ENCODE measurements at places on chromosomes 1 and 21.
A peak's percentile ranks its signal among the peaks of the same experiment; 100 is the strongest.

DNA sequence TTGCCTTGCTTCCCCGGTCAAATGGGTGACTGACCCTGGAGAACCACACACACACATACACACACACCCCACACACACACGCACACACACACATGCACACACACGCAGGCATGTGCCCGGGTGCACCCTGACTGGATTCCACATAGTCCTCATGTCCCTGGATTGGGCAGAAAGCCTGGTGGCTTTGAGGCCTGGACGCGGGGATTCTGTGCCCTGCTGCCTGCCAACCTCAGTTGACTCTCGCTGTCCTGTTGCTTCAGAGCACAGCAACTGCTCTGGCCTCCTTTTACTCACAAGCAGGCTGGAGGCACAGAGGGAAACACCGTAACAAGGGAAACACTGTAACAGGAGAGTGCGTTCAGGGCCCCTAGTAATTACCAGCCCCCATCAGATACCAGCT is 6.4 kb downstream of the RORC start:
- DNase-seq: no peak

DNA sequence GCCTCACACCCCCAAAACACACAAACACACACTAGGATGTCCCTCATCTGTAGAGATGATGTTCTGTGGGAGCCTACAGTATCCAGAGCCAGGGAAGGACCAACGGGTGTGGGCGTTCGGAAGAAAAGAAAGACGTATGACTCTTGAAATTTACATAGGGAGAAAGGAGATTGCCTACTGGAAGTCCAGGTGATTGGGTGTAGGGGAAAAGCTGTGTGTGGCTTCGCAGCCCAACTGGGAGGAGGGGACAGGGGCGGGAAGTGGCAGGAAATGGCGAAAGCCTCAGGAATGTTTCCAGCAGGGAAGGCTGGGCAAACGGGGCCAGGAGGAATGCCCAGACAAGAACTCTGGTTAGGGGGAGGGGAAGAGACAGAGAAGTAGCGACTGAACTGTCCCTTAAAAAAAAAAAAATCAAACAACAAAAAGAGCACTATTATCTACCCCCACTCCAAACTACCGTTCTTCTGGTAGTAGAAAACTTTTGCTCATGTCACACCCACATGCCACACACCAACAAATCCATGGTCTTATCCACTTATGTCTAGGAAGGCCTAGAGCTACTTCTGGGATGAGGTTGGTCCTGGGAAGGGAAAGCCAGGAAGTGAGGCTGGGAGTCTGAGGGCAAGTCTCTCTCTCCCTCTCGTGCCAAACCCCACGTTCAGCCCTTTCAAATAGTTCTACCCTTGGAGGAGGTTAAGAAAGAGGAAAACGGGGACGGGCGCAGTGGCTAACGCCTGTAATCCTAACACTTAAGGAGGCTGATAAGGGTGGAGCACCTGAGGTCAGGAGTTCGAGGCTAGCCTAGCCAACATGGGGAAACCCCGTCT is 1.8 kb upstream of the CKS1B start:
- no peak for DNase-seq

DNA sequence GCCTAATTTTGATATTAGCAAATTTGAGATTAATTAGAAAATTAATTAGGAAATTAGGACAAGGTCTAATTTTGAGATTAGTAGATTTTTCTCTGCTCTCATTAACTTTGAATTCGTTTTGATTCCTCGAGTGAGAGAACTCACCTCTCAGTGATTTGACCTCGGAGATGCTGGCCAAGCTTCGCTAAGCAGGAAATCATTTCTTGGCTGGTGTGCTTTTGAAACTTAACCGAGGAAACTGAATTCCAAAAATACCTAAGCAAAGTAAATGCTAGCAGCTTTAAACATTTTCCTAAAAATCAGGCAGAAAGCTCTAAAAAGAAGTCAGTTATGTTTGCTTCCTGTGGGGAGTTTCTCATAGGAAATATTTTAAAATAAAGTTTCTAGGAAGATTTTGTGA is 34.9 kb downstream of the CDC14A start:
- no peak for DNase-seq

DNA sequence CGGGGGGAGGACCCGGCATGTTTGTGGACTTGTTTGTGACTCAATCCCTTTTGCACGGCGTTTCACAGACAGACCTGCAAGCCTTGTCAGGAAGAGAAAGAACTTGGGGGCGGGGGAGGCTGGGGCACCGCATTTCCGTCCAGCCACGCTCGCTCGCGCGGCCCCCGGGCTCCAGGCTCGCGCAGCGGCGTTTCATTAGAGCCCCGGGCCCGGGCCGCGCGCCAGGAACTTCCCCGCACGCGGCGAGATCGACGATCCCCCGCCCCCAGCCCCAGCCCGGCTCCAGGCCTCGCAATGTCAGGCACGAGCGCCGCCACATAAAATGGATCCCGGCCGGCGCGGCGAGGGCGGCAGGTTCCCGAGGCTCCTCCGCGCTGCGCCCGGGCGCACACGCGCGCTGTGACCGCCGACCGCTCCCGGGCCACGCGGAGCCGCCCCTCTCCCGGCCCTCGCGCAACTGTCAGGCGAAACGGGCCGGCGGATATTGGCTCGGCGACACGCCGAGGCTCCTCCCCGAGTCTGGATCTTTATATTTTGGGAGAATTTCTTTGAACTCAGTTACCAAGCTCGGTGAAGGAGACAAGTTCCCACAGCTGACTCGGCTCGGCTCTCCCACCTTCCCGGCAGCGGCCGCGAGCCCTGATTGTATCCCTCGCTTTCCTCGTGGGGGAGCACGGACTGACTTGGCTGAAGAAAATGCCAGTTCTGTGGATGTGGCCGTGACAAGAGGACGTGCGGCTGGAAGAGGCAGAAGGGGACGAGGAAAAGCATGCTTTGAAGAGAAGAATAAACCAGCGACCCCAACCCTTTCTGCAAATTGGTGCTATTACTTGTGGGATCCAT is at the start of gene KIF26B:
Gene KIF26B (plus strand): TSS at position 557 of the 843 bp plus-strand sequence. CDS start 440 bp downstream, outside the sequence.
- peak; percentile 36 for DNase-seq

- DNase-seq: peak; percentile 6
These were observed 647 bp downstream of the DESI2 start for GRCh38 chr1:244653439-244654107.

GRCh38 chr1:66695116-66695515 is 57.1 kb upstream of the DYNLT5 start:
- no peak for DNase-seq

GRCh38 chr1:151568626-151569088 is 28.5 kb downstream of the TUFT1 start:
- no peak for DNase-seq

DNA sequence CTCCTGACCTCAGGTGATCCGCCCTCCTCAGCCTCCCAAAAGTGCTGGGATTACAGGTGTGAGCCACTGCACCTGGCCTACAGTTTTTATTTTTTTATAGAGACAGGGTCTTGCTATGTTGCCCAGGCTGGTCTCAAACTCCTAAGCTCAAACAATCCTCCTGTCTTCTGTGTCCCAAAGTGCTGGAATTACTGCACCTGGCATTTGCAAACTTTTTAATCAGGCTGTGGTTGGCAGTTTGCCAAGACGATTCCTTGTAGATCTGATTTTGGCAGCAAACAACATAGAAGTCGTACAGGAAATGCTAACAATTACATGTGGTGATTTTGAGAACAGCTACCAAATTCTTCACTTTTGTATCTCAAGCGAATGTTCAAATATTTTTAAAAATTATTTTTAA is 10.1 kb downstream of the RBP7 start:
- DNase-seq: no peak

DNA sequence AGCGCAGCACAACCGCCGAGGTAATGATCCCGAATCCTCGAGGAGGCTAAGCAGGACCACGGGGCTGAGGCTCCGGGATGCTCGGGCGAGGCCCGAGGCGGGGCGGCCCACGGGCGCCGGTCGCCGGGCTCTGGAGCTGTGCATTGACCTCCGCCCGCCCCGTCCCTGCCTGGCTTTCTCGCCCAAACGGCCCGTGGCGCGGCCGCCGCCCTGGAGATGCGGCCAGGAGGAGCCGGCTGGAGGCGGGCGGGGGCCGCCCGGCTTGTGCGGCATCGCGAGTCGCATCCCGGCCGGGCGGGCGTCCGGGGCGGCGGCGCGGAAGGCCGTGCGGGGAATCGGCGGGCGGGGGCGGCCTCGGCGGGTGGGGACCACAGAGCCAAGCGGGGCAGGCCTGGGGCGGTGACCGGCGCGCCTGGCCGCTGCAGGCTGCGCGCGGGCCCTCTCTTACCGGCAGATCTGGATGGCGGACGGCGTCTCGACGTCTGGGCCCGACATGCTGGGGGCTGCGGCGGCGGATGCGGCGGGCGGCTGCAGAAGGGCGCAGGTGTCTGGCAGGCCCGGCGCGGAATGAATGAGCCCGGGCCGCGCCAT is 663 bp downstream of the ACOT7 start:
- DNase-seq: no peak

DNA sequence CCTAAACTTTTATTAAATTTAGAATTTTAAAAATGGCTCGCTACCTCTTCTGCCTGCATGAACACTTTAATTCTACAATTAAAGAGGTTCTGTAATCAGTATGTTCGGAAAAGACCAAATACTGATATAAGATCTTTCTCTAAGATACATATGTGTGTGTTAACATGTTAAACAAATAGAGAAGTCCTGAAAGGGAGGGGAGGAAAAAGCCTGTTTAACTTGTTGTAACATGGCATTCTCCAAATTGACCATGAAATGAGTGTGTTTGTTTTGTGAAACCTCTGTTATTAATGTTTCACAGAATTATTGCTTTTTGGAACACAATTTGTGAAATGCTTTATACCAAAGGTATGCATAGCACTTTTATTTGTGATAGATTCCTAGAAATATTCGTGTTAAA is 77.0 kb downstream of the MARK1 start:
- no peak for DNase-seq

DNA sequence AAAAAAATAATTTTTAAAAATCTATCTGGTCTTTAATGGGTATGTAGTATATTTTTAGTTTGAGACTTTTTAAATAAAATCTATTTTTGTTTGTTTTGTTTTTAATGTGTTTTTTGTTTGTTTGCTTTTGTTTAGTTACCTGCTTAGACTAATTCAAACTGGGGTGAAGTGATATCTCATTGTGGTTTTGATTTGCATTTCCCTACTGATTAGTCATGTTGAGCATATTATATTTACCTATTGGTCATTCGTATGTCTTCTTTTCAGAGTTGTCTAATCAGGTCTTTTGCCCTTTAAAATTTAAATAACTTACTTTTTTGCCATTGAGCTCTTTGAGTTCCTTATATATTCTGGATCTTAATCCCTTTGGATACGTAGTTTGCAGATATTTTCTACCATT is 20.3 kb downstream of the CD1B start:
- DNase-seq: no peak

GRCh38 chr1:235147269-235147668 is 13.8 kb downstream of the RBM34 start:
- no peak for DNase-seq

- peak; percentile 76 for DNase-seq
These were observed 9.6 kb downstream of the EPHA10 start for GRCh38 chr1:37755290-37755689.

- DNase-seq: no peak
These were observed 286.2 kb downstream of the SPATA17 start for GRCh38 chr1:217917281-217917887.

DNA sequence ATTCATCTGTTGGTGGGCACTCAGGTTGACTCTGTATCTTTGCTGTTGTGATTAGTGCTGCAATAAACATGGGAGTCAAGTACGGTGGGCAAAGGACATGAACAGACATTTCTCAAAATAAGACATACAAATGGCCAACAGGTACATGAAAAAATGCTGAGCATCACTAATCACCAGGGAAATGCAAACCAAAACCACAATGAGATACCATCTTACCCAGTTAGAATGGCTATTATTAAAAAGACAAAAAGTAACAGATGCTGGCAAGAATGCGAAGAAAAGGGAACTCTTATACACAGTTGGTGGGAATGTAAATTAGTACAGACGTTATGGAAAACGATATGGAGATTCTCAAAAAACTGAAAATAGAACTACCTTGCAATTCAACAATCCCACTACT is 98.9 kb downstream of the TMEM53 start:
- no peak for DNase-seq

GRCh38 chr1:226255380-226255779 is 31.9 kb downstream of the MIXL1 start:
- DNase-seq: no peak

- DNase-seq: no peak
These were observed 671.7 kb downstream of the SMYD3 start for GRCh38 chr1:245835386-245835785.

DNA sequence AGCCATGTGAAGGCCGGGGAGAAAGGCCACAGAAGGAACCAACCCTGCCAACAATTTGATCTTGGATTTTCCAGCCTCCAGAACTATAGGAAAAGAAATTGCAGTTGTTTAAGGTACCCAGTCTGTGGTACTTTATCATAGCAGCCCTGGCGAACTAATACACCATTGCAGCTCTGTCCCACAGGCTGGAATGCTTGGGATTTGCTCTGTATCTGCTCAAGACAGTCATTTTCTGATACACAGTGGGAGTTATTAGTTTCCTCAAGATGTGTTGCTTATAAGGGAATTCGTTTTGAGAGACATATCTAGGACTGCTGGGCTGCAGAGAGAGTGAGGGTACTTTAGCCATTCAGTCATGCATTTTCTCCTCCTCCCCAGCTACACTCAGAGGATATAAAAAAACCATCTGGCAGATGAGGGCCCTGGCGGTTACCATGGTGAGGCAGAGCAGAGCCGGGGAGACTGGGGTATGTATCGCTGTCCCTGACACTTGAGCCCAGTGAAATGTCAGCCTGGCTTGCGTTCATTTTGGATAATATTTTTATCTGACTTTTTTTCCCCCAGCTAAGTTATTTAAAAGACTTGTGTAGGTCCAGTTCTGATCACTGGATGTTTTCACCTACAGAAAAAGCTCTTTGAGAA is 104.6 kb downstream of the DIRAS3 start:
- no peak for DNase-seq

DNA sequence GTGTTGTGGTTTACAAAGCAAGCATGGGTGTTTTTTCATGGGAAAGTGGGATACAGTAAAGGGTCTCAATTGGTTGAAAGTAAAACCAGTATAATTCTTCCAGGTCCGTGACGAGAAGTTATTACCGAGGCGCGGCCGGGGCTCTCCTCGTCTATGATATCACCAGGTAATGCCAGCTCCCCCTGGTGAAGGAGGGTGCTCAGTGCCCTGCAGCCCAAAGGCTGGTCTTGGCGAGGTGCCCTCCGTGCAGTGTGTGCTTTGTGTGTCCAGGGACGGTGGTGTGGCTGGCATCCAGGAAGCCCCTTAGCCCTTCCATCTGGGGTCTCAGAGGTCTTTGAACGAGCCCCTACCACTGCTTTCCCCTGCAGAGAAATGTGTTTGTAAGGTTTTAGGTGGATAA is 24.8 kb downstream of the RAB4A start:
- DNase-seq: no peak

Measured in activated CD4-positive, alpha-beta T cell treated with anti-CD3 and anti-CD28 coated beads, Interleukin-2, Interleukin-4, amounts not matched to agents 100 ng/mL and 50 ng/mL, durations not matched to agents 16 hours and 8 hours (primary cell).